Stimulated activated CD4-positive, alpha-beta T cell treated with anti-CD3 and anti-CD28 coated beads, Interleukin-12 subunit alpha, Interleukin-12 subunit beta, amount 100 ng/mL, for 24 hours (primary cell): ENCODE measurements at places on chromosomes 12 and 14.
A peak's percentile ranks its signal among the peaks of the same experiment; 100 is the strongest.

GRCh38 chr14:71576472-71576871 lies 355.8 kb upstream of the RGS6 start:
- DNase-seq = no peak

- DNase-seq = no peak
Measured at GRCh38 chr14:79044894-79045624, 874.9 kb downstream of the NRXN3 start.

DNA sequence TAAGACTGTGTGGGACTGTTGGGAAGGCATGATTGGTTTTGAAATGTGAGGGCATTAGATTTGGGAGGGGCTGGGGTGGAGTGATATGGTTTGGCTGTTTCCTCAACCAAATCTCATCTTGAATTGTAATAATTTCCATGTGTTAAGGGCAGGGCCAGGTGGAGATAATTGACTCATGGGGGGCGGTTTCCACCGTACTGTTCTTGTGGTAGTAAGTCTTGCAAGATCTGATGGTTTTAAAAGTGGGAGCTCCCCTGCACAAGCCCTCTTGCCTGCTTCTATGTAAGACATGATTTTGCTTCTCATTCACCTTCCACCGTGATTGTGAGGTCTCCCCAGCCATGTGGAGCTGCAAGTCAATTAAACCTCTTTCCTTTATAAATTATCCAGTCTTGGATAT lies 76.6 kb upstream of the PPFIA2 start:
- peak; percentile 42 for DNase-seq

- DNase-seq = no peak
Measured at GRCh38 chr14:96422992-96423391, 31.1 kb downstream of the AK7 start.

DNA sequence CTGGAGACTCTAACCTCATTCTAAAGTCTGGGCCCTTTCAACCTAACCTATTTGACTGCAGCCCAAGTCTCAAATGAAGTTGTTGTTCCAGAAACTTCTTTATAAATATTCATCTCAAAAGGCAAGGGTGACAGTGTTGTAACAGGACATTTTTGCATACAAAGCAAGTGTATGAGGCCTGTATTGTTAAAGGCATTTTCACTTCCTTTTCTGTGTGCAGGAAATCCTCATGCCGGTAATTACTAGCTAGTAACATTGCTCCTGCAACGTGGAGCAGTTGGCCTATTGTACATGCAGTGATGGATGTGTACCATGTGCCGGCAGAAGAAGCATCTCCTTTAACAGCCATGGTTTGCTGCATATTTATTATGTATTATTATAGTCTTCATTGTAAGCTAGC lies 156.5 kb upstream of the RMST start:
- DNase-seq = no peak

DNA sequence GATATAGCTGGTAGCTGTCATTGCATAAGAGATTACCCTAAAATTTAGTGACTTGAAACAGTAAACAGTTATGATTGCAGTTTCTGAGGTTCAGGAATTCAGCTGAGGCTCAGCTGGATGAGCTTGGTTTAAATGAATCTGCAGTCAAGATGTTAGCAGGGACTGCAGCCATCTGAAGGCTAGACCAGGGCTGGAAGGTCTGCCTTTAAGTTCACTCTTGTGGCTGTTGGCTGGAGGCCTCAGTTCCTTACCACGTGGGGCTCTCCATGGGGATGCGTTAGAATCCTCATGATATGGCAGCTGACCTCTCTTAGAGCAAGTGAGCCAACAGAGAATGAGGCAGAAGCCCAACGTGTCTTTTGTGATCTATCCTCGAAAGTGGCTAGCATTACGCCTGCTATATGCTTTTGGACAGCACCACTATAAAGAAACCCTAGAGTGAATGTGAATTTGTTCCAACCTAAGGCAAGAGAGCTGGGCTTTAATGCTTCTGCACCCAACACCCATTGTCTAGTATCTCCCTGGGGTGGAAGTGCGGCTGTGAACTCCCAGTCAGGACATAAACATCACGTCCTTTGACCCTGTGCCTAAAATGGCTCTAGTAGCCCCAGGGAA lies 26.0 kb downstream of the HSPB8 start:
- DNase-seq = no peak

DNA sequence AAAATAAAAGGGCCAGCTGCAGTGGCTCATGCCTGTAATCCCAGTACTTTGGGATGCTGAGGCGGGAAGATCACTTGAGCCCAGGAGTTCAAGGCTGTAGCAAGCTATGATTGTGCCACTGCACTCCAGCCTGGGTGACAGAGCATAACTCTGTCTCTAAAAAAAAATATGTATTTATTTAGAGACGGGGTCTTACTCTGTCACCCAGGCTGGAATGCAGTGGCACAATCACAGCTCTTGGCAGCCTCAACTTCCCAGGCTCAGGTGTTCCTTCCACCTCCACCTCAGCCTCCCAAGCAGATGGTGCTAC lies 179.3 kb upstream of the ATF7IP start:
- DNase-seq = no peak

DNA sequence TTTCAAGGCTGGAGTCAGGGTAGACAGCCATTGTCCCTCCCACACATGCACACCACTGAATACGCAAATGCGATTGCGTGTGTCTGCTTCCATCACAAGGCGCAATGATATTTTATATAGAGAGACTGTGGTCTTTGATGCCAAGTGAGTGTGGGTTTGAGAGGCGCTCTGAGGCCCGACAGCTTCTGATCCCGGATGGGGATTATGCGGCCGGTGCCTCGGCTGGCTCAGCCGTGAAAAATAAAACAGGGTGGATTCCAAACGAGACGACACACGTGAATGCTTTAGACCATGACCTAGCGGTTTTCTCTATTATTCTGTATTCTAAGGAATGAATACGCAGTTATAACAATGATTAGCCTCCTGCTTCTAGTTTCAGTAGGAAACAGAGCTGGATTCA lies 72.5 kb downstream of the TMEM132D start:
- no peak for DNase-seq

DNA sequence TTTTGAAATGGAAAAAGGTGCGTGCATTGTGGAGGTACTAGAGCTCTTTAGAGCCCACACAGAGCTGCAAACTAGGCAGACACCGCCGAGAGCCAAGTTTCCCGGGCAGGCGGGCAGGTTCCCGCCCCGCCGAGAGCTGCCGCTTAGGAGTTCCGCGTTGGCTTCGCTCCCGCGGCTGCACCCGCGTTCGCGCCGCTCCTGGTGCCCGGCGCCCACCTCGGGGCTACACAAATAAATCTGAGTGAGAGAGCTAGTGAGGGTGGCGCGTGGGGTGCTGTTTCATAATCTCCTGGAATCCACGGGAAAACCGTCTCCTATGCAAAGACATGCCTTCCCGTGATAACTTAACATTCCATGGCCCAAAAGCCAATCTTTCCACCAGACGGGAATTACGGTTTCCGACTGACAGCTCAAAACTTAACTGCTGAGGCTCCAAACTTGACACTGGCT lies 645 bp downstream of the KITLG start:
- no peak for DNase-seq

DNA sequence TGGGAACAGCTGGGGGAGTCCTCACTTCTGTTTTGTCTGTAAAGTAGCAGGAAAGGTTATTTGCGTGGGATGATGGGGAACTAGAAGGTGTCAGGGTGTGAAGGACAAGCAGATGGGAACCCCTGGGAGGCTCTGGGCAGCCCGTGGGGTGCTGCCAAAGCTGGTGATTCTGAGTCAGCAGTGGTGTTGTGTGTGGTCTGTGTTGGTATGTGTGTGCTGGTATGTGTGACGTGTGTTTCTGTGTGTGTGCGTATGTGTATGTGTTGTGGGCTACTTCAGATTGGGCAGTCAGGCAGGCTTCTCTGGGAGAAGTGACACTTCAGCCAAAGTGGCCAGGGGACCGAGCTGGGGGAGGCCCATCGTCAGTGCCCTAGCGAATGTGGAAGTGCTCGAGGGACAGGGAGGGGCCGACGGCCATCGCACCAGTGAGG lies 15.3 kb upstream of the BDKRB2 start:
- no peak for DNase-seq

GRCh38 chr12:74537126-74537706 lies 419 bp upstream of the ATXN7L3B start:
- DNase-seq = no peak
